ENCODE measurements at places on chromosomes 12 and 14.

- no peak for DNase-seq
Observed at GRCh38 chr12:106297681-106298080, 4.9 kb upstream of the TCP11L2 start.

DNA sequence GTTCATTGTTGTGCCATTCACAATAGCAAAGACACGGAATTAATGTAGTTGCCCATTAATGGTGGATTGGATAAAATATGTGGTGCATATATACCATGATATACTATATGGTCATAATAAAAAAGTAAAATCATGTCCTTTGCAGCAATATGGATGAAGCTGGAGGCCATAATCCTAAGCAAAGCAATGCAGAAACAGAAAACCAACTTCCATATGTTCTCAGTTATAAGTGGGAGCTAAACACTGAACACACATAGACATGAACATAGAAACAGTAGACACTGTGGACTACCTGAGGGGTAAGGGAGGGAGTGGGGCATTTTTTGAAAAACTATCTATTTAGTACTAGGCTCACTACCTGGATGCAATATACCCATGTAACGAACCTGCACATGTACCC, 3.0 kb upstream of the ERP27 start:
- no peak for DNase-seq

GRCh38 chr12:131603106-131603938, 107.6 kb upstream of the SFSWAP start:
- DNase-seq, result no peak

GRCh38 chr12:84632556-84632955, 280.0 kb downstream of the SLC6A15 start:
- peak; percentile 53 for DNase-seq

GRCh38 chr12:94289461-94290312, 141.3 kb downstream of the PLXNC1 start:
- DNase-seq, result peak; percentile 69

GRCh38 chr12:121005346-121005815, 10.9 kb downstream of the C12orf43 start:
- peak; percentile 62 for DNase-seq

- DNase-seq, result no peak
Observed at GRCh38 chr12:114415525-114415868, 9.6 kb upstream of the TBX5 start.

Data from iris pigment epithelial cell (primary cell).